ENCODE measurements at places on chromosomes 1 and 21.

DNA sequence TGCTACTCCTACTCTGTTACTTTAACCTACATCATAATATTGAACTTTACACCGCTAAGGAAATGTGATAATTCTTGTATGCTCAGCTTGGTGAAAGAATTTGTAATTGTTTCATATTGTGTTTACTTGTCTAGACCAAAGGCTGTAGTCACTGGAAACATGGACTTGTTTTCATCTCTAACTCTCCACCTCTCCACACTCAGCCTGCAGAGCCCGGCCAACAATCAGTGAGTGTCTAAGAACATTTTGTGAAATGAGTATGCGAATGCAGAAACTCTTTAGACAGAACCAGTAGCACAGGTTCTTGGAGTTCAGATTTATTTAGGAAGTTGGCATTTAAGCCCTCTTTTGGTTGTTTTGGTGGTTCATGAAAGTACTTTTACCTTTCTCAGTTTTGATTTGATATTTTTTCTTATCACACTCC, 3.2 kb upstream of the RWDD3 start:
- DNase-seq = no peak

DNA sequence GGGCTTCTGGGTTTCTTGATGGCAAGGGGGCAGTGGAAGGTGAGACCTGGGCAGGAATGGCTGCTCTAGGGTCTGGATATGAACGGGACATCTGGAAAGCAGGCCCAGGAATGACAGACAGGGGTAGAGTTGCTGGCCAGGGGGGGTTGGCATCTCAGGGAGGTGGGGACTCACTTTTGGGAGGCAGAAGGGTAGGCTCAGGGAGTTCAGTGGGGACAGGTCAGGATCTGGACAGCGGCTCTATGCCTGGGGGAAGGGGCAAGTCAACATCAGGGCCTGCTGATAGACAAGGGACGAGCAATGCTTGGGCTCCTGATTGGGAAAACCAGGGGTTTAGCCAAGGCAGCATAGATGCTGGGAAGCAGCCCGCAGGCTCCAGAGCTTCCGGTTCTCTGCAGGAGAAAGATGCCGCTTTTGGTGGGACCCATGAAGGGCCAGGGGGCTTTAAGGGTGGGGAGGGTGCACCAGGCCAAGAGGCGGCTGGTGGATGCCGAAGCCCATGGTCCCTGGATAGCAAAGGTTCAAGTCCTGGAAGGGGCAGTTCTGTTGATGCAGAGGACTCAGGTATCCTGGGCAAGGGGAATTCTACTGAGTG, 21.9 kb downstream of the IGFN1 start:
- DNase-seq = no peak

- DNase-seq = no peak
Observed at GRCh38 chr1:116825207-116825719, 71.0 kb downstream of the CD2 start.

- no peak for DNase-seq
Observed at GRCh38 chr21:45448810-45449657, 44.1 kb downstream of the COL18A1 start.

- DNase-seq = peak; percentile 16
Observed at GRCh38 chr1:20466273-20466672, 19.7 kb downstream of the CAMK2N1 start.

GRCh38 chr1:28956038-28956464, 41.7 kb downstream of the EPB41 start:
- DNase-seq = no peak

GRCh38 chr1:226427131-226427530, 19.2 kb upstream of the PARP1 start:
- DNase-seq = no peak

DNA sequence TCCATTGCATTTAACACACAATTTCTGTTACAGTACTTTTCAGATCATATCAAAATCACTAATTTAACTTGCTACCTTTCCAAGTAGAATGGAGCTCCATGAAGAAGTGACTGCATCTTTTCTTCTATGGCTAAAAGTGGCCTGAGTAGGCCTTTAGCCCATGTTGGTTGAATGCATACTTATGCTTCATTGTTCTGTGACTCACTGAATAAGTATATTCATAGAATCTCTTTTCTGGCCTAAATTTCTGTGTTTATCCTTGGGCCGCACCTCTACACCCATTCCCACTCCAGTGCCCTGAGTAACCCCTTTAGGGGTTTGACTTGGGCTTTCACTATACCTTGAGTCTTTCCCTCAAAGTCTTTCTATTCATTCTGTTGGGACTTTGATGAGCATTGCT, 42.1 kb upstream of the ARHGAP29 start:
- DNase-seq = no peak

GRCh38 chr21:31193761-31194160, 150.3 kb downstream of the TIAM1 start:
- no peak for DNase-seq

- DNase-seq = peak; percentile 69
Observed at GRCh38 chr1:108561689-108562326, 1.9 kb downstream of the EEIG2 start.

DNA sequence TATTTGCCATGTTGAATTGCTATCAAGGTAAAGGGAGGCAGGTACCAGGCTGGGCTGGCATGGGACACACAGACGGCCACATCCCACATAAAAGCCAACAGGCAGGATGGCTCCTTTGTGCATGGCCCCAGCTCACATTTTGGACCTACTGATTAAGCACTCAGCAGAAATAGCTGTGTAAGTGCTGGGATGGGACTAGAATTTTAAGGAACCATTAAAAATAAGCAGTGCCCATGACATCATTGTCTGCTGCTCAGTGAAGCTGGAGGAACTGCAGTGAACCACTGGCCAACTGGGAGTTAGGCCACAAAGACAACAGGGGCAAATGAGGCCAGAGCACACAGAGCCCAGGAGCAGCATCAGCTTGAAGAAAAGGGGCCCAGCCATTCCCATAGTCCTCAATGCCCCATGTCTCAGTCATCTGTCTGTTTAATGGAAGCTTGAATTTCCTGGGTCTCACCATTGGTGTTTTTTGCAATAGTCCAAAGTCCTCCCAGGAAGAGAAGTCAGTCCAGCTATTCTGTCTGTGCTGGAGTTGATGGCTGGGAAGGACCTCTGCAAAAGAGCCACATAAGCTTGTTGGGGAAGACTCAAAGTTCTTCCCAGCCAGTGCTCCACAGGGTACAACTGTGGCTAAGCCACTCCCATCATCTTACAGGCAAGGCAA, 45.3 kb upstream of the TNR start:
- DNase-seq = no peak

- DNase-seq = no peak
Observed at GRCh38 chr1:10915594-10915993, 96.9 kb upstream of the TARDBP start.

DNA sequence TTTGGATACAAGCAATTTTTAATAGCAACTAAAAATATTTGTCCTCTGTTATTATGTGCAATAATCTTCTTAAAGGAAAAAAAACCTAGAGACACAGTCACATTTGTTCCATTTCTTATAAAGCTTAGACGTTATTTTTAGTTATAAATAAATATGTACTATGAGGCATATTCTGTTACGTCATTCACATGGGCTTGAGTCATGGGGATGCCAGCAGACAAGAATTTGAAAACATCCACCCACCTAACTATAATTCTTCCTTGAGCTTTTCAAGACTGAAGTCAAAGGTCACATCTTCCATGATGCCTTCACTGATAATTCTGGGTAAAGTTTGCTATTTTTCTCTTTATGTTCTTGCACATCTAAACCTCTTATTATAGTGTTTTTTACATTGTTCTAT, 268.8 kb downstream of the KCTD3 start:
- DNase-seq = no peak

GRCh38 chr1:183239220-183239742, 53.2 kb downstream of the LAMC2 start:
- DNase-seq = no peak

Measured in stimulated activated CD4-positive, alpha-beta T cell treated with anti-CD3 and anti-CD28 coated beads, Interleukin-2, amount 100 ng/mL, for 4 hours (primary cell).